Hippocampal formation (tissue), 2 donors: ENCODE measurements at places on chromosomes 1 and 21.

GRCh38 chr1:90854397-90854924, 137.4 kb upstream of the BARHL2 start:
- DNase-seq = no peak

DNA sequence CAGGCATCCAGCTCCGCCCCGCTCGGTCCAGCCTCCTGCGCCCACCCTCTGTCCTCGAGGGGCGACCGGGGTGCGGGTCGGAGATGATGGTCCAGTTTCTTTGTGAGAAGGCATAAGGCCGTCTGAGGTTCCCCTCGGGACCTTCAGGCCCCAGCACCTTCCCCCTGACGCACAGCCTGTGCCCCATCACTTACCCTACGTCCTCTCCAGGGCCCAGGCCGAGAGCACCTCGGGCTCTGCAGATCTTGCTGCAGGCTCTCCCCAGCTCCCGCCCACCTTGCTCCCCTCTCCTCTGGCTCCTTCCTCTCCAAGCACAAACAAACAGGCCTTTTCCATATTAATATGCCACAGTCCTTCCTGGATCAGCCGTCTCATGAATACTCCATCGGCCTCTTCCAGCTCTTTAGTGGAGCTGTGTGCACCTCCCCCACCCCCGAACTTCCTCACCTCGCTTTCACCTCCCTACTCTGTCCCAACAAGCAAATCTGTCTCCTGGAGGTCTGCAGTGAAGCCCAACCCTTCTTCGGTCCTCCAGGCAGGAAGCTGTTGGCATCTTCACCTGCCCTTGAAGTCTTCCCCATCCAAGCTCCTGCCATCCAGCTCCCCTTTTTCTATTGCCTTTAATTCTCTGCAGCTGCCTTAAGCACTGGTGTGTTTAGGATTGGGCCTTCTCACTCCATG, 448 bp upstream of the COL9A2 start:
- DNase-seq = peak; percentile 21

DNA sequence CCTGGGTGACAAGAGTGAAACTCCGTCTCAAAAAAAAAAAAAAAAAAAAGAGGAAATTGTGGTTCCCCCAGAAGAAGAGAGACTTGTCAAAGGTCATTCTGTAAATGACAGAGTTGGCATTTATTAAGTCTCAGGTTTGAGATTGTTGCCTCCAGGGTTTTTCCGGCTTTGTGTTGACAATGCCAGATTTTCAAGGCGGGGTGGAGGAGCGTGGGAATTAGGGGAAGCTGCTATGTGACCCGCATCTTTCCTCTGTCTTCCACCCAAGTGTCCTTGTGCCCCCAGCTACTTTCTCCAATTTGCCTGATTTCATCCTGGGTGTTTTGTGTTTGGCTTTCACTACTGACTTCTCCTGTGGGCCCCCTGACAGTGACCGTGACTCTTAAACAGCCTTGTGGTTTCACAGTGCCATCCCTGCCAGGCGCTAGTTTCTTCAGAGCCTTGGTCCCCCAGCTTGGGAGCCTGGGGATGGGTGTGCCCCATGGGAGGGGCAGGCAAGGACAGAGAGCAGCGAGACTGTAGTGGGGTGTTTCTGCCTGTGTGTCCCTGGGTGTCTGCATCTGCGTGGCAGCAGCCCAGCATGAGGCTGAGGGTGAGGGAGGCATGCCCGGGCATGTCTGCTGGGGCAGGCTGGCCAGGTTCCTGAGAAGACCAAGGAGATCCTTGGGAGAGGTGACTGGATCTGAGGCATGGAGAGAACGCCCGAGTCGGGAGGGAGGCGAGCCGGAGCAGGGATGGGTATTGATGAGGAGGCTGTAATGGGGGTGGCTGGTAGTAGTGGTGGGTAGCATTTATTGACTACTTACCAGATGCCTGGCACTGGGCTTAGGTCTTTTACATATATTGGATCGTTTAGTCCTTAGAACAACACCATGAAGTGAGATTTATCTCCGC, 46.3 kb downstream of the IER5 start:
- DNase-seq = no peak

GRCh38 chr21:44959376-44960091, 19.7 kb downstream of the SLX9 start:
- DNase-seq = no peak

DNA sequence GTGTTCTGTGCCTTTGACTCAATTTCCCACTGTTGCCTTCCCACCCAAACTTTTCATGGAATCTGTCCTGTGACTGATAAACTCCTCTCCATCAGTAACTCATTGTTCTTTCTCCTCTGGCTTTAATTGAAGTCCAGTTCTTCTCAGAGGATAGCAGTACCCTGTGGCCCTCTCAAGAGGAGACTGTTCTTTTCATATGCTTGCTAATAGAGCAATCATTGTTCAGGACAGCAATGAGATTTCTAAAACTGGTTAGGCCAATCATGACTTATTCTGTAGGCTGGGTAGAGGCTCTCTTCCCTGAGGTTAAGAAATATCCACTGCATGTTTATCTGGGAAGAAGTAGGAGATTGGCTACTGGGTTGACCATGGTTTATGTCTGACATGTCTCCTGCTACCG, 98.8 kb downstream of the CHD1L start:
- DNase-seq = no peak

GRCh38 chr1:156931974-156932710, 11.7 kb downstream of the LRRC71 start:
- DNase-seq = no peak

DNA sequence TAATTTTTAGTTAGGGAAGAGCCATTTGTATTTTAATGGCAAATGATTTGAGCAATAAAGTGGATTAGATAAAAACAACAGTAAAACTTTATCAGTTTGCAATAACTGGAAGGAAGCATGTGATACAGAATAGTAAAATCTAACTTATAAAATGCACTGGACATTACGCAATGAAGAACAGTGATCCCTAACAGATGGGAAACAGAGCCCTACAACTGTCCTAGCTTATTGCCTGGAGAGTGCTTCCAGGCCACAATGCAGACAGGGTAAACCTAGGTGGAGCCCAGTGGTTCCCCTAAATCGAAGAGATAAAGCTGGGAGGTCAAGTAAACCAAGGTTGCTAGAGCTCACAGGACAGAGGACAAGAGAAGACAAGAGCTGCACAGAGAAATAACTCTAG, 7.0 kb downstream of the OMA1 start:
- DNase-seq = no peak

DNA sequence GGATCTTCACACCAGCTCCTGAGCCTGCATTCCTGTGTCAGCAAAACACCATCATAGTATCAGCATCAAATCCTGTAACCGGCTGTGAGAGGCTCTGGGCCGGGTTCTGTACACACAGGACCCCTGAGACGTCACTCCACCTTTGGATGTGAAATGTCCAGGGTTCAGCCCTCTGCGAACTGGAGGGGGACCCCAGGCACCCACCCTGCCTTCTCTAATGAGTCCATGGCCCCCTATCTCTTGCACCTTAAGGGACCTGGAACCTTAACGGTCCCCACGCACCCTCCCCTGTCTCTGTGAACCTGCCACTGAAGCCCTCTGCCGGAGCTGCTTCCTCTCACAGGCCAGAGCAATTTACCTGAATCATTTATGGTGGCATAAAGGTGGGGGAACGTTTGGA, 257.8 kb downstream of the NPHP4 start:
- no peak for DNase-seq
